ENCODE measurements at places on chromosomes 2 and 18.

- DNase-seq: no peak
Observed at GRCh38 chr2:68646303-68646702, 2.9 kb downstream of the PROKR1 start.

GRCh38 chr2:160042054-160042453 is 20.4 kb downstream of the PLA2R1 start:
- DNase-seq: peak; percentile 23

DNA sequence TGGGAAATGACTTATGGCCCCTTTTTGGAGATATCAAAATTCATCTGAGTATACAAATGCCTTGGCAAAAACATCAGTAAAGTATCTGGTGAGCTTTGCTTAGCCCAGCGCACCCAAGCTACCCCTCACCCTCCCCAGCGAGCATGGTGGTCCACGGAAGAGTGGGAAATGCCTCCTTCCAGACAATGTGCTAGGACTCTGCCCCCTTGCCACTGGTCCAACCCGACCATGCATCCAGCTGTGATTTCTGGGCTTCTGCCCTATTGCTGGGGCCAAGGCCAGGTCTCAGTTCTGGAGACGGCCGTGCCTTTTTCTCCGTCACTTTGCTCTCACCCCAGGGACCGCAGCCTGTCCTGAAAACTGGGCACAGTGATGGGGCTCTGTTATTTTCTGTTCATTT is 31.8 kb upstream of the CCL20 start:
- DNase-seq: no peak

GRCh38 chr2:129133692-129134641 is 815.3 kb upstream of the HS6ST1 start:
- DNase-seq: no peak

GRCh38 chr2:66536997-66537396 is 102.1 kb downstream of the MEIS1 start:
- no peak for DNase-seq

GRCh38 chr2:38057651-38058410 is 18.1 kb downstream of the CYP1B1 start:
- no peak for DNase-seq

- no peak for DNase-seq
Observed at GRCh38 chr18:48040457-48041110, 110.1 kb upstream of the SMAD2 start.

DNA sequence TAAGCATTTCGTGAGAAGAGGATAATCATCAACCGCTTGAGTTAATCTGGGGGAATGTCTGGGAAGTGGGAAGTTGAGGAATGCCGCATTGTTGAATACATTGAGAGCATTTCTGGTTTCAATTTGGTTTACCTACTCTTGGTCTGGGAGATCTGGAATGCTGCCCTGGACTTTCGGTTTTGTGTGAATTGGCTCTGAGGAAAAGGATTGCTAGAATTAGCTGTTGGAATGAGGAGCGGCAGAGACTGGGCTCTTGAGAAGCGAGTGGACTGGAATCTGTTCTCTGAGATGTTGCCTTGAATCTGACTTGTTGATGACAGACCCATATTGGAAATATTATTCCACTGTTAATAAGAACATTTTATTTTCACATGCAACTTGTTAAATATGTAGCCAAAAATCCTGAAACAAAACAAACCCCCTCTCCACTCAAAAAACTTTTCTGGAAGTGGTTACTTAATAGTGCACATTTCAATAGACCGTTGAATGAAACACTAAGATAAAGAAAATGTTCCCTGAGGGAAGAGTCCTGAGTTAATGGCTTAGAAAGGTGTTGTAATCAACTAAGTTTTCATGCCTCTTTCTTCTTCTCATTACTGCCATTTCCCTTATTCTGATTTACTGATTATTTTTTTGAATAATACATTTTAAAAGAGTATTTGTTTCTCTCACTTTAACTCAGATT is 50.8 kb downstream of the PTPRM start:
- DNase-seq: no peak

DNA sequence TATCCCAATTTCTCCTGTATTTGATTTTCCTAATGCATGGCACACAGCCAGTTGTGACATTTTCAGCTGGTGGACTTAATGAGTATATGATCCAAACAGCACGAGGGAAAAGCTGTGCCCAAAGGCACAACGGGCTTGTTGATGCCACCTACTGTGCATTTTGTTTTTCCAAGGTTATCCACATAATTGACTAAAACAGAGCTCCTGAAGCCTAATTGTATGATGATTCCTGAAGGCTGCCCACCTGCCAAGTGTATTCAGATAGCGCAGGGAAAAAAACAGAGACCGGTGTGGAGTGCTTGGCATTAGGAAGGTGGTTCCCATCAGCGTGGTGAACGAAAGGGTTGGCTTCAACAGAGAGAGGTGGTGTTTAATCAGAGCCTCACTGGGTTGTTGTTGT is 14.9 kb downstream of the RBMS1 start:
- DNase-seq: no peak

GRCh38 chr2:233301811-233302210 is 5.8 kb upstream of the SAG start:
- DNase-seq: no peak

GRCh38 chr2:119157850-119158511 is 570 bp downstream of the C1QL2 start:
- DNase-seq: no peak

DNA sequence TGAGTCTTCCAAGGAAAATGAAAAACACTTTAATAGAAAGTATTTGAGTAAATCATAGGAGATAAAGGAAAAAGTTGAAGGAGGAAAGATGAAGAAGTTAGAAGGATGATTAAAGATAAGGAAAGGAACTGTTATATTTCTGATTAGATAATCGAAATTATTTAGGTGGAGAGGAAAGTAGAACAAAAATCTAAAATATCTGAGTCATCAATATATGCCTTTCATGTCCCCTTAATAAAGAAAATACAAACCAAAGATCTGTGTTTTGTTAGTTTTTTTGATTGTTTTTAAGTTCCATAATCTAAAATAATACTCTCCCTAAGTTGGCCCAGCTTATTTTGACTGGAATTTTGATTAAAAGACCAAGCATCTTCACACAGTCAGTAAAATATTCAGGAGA is 412.9 kb upstream of the DDX18 start:
- no peak for DNase-seq

DNA sequence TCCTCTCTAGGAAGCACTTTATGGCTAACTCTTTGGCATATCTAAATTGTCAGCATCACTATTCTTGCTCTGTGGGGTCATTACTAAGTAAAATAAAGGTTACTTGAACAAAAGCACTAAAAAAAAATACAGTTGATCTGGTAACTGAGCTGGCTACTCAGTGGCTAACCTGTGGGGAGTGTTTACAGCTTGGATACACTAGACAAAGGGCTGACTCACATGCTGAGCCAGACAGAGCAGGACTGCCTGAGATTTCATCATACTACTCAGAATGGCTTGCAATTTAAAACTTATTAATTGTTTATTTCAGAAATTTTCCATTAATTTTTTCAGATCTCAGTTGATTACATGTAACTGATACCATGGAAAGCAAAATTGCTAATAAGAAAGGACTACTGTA is 1690.4 kb upstream of the SLC39A10 start:
- no peak for DNase-seq

GRCh38 chr18:45365835-45366234 is 249.4 kb upstream of the SLC14A2 start:
- no peak for DNase-seq

DNA sequence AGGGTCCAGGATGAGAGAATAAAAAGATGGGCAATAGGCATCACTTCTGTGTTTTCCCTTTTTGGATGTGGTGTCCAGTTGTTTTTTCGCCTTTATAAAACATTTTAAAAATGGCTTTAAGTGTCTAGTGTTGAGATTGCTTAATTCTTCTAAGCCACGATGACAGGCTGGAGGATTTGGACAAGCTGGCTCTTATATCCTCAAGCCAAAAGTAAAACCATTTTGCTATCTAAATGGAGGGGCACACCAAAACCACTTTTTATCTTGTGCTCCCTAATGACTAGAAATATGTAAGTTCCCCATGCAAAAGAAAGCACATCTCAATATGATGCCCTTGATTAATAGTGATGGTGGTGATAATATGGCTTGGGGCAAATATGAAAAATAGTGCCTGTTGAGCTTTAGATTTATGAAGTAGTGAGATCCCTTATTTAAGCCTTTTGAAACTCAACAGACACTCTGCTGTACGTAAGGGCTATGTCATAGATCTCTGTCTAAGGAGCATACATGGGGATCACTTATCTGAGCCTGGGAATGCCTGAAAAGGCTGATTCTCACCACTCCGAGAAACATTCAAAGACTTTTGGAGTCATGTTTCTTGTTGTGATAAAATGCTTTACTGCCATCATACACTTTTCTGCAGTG is 185.5 kb downstream of the KCNS3 start:
- no peak for DNase-seq

GRCh38 chr2:240390091-240391073 is 45.1 kb upstream of the GPC1 start:
- DNase-seq: no peak

DNA sequence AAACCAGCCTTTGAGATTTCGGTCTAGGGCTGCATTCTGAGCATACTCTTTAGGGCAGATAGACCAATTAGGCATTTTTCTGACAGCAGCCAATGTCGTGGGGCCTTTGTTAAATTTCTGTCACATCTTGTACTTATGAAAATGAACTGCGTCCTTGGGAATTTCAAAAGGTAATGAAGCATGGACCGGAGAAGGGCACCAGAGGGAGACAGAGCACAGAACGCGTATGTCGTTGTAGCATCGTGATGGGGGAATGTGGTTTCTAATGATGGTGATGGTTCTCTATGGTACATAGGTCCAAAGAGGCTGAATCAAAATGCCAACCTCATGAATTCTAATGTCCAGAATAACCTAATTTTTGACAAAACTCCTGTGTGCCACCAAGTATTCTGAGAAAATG is 483.9 kb upstream of the CRIM1 start:
- no peak for DNase-seq

DNA sequence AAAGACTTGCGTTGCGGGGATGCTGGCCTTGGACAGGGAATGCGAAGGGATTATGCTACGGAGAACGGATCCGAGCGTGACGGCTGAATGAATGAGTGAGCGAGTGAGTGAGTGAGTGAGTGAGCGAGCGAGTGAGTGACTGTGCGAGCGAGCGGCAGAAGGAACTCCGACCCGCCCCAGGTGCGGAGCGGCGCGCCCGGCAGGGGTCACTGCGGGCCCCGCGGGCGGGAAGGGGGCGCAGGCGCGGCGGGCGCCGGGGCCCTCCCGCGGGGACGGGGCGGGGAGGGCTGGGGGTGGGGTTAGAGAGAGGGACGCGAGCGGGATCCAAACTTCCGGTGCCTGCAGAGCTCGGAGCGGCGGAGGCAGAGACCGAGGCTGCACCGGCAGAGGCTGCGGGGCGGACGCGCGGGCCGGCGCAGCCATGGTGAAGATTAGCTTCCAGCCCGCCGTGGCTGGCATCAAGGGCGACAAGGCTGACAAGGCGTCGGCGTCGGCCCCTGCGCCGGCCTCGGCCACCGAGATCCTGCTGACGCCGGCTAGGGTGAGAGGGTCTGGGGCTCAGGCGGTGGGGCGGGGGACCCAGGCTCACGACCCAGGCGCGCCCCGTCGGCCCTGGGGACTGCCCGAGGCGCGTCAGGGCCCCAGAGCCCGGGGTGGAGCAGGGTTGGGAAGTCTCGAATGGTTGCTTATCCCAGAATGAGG is at the start of gene ITM2C:
Gene ITM2C (plus strand): TSS at position 338 of the 702 bp plus-strand sequence. CDS start 84 bp downstream, at position 422.
- peak; percentile 38 for DNase-seq

DNA sequence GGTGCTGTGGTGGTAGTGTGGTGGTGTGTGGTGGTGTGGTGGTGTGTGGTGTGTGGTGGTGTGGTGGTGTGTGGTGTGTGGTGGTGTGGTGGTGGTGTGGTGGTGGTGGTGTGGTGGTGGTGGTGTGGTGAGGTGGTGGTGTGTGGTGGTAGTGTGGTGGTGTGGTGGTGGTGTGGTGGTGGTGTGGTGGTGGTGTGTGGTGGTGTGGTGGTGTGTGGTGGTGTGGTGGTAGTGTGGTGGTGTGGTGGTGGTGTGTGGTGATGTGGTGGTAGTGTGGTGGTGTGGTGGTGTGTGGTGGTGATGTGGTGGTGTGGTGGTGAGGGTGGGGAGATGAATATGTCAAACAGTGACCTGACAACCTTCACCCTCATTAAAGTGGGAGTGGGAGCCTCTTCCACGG is 55.6 kb upstream of the DLGAP1 start:
- no peak for DNase-seq

- DNase-seq: no peak
Observed at GRCh38 chr2:206920951-206921350, 18.4 kb upstream of the CPO start.

DNA sequence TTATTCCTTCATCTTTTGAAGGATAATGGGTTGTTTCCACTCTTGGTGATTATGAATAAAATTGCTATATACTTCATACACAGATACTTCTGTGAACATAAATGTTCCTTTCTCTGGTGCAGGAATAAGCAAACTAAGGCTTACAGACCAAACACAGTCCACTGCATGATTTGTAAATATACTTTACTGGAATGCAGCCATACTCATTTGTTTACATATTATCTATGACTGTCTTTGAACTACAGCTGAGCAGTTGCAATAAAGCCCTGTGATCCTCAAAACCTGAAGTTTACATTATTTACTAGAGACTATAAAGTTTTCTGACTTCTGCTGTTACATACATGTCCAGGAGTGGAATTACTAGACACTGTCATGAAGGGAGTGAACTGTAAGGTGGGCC is 381.0 kb upstream of the CNTNAP5 start:
- DNase-seq: no peak

- DNase-seq: no peak
Observed at GRCh38 chr2:97673915-97674283, 4.4 kb downstream of the C2orf92 start.

DNA sequence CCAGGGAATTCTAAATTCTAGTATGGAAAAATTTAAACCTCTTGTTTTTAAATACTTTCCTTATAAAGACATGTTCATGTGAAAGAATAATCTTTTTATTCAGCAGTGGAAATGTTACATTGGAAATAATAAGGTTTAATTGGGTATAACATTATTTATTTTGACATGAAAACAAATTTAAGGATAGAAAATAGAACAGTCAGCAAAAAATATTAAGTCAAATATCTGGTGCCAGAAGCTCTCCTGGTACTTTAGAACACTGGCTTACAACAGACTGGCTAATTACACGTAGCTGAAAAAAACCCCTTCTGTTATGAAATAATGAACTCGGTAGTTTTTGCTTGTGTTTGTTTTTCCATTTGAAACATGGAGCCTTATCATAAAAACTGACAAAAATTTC is 447.9 kb downstream of the DSEL start:
- DNase-seq: no peak

DNA sequence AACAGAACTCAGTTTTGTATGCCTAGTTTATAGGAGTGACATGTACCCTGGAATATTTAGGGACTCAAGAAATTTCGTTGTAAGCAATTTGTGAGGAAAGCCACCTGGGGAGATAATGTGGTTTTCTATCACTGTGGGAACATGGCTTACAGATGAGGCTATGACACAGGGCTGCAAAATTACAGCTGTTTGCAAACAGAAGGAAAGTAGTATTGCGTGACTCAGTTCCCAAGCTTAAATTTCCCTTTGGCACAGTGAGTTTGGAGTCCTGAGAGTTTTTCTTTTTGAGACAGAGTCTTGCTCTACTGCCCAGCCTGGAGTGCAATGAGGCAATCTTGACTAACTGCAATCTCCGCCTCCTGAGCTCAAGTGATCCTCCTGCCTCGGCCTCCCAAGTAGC is 149.8 kb downstream of the MYO5B start:
- DNase-seq: no peak

GRCh38 chr2:47917276-47917961 is 11.1 kb upstream of the FBXO11 start:
- DNase-seq: no peak

- no peak for DNase-seq
Observed at GRCh38 chr2:7011356-7012083, 94.3 kb downstream of the RNF144A start.
